Epithelial cell of esophagus (primary cell): ENCODE measurements at places on chromosomes 12 and 14.

DNA sequence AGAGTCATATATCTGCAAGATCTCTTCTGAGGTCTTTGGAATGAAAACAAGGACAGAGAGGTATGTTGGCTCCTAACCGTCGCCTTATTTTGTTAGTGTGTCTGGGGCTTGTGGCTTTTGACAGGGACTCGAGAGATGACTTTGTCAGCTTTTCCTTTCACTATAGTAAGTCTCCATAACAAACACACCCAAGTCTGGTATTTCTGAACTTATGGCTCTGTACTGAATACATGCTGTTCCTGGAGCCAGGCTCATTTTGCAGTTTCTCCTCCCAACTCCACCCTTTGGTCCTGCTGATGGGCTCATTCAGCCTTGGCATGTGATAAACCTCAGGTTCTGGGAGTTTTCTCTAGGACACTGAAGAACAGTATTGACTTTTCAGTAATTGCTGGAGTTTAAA is 27.7 kb upstream of the TMED10 start:
- peak; percentile 22 for DNase-seq

- no peak for DNase-seq
These were observed 17.2 kb downstream of the PITPNM2 start for GRCh38 chr12:123133701-123134100.

DNA sequence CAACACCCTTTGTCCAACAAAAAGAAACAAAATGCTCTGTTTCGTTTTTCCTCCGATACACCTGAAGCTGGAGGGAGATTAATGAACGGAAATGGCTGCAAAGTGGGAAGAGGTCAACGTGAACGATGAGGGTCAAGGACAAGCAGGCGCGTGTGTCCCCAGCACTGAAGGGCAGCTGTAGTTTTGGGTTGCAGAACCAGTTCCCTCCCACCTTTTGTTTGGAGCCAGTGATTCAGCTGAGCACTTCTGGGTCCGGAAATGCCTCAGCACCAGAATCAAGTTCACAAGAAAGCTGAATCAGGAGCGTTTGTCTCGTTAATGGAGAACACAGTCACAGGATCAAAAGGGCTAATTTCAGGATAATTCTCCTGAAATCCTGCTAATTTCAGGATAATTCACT is 51.1 kb upstream of the PWP1 start:
- DNase-seq: peak; percentile 77

DNA sequence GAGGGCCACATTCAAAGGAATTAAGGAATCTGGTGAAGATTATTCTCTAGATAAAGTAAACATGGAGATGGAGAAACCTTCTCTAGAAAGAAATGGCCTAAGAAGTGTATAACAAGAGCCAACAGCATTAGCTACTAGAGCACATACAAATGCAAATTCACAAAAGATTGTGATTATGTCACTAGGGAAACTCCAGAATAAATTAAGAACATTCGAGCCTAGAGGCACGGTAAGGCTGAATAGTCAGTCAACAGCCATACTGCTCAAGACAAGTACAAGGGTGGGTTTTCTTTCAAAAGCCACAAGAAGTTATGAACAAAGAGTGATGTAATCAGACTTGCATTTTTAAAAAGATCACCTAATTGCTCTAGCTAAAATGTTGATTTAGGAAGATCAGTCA is 25.4 kb downstream of the PPP4R3A start:
- DNase-seq: no peak

DNA sequence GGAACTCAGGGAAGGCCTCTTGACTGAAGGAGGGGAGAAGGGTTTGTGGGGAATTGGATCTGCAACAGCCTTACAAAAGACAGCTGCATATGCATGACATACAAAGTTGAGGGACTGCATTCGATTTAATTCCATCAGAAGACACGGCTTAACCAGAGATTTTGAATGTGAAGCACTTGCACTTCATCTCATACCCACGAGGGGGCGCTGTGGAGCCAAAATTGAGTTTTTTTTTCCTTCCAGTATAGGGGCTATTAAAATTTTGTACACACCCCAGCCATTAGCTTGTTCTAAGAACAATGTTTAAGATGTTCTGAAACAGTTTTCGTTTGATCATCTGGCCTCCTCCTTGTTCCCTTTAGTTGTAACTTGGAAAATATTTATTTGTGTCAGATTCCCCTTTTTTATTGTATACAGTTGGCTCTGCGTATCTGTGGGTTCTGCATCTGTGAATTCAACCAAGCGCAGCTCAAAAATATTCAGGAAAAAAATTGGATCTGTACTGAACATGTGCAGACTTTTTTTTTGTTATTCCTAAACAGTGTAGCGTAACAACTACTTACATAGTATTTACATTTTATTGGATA is 1.6 kb downstream of the SUDS3 start:
- DNase-seq: peak; percentile 47

- DNase-seq: peak; percentile 58
These were observed 1.0 kb upstream of the DUSP6 start for GRCh38 chr12:89353188-89353822.

DNA sequence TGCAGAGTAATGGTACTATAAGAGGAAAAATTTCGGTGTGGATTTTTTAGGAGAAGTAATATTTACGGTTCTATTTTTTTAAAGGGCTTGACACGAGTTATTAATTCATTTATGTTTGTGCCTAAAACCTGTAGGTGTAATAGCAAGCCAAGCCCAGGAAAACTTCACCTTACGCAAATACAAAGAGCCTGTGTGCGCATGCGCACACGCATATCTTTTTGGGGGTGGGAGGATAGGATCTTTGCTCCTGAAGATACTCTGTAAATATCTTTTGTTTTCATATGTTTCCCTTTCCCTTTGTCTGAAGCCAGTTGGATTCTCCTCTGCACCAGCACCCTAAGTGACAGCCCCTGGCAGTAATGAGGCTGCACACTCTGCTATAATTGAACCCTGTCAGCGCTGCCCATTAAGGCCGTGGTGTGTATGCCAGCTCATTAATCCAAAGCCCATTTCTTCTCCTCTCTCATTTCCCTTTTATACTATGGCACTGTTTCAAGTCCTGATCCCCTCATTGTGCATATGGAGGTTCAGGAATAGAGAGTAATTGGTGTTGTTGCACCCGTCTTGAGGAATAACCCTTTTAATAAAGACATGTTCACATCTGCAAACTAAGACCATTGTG is 327.2 kb upstream of the E2F7 start:
- no peak for DNase-seq

- DNase-seq: no peak
These were observed 52.7 kb downstream of the KCNA5 start for GRCh38 chr12:5096241-5096924.

DNA sequence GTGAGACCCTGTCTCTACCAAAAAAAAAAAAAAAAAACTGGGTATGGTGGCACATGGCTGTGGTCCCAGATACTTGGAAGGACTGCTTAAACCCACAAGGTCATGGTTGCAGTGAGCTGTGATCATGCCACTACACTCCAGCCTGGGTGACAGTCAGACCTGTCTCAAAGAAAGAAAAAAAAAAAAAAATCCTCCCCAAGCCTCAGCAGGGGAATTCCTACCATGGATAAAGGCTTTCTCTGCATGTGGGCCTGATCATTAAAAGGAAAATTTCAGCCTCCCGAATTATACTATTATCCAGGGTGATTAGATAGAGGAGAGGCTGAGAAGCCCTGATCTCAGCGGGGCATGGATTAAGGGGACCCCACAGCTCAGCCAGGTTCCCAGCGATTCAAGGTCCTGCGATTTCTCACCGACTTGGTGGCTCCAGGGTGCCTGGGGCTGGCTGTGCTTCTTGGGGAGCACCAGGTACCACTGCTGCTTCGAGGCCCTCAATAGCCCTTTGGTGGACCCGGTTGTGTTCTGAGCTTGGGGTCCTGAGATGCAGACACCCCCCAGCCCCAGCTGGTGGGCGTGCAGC is 5.6 kb downstream of the SH2B3 start:
- DNase-seq: no peak

DNA sequence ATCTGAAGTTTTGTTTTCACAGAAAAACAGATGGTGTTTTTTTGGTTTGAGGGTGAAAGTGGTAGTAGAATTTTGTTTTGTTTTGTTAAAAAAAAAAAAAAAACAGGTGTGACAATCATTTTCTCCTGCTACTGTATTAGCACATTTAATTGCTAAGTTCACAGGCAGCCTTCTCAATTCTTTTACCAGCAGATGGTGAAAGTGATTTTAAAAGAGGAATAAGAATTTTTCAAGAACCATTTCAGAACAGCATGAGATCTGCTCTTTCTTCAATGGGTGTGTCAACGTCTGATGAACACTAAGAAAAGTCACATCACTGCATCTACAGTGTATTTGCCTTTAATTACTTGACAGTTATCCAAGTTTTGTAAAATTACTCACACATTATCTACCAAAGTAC is 303.7 kb upstream of the USP15 start:
- no peak for DNase-seq

DNA sequence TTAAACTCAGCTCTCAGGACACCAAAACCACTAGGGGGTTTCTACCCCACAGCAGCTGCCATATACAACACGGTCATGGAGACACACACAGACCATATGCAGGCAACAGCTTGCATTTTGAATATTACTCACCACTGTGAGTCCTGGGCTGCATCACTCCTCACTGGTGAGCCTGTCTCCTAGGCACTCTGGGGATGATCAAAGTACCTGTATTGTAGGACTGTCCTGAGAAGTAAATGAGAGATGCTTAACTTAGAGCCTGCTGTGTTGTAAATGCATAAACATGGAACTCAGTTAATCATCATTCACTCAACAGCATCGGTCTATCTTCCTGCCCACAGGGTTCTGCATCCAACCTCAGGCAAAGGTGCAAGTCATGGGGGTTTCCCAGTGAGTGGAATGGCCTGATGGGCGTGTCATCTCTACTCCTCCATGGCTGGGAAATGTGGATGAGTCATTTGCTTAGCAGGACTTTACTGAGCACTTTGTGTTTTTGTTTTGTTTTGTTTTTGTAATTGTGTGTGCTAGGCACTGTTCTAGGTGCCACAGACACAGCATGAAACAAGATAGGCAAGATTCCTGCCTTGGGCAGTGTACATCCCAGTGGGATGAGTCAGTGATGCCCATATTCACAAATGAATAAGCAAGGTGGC is 1141.2 kb upstream of the TMEM132C start:
- DNase-seq: peak; percentile 100

GRCh38 chr12:51815571-51815970 is 32.9 kb downstream of the FIGNL2 start:
- no peak for DNase-seq

DNA sequence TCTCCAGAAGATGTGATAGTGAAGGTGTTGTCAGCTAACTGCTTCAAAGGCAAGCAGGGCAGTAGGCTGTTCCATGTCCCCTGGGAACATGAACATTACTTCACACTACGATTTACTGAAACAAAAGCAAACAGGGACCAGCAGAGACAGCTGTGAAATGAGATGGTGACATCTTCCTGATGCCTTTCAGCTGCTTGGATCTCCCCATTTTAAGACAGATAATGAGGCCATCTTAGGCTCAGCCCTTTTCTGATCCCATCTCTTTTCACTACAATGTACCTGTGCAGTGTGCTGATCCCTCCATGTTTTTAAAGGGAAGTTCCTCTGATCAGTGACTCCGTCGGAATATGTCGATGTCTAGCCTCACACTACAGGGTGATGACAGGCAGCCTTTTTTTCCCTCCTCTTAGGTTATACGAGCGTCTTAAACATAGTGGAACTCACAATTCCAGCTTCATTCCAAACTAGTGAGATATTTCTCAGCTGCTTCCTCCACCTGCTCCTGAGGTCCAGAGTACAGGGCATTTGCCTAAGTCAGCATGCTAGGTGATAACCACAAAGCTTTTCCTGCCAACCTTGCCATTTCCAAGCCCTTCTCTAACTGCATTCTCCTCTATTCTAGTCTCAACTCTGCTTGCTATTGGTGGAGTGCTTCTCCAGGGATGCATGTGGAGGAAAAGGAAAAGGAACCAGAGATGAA is 87.6 kb upstream of the EGLN3 start:
- DNase-seq: peak; percentile 60

DNA sequence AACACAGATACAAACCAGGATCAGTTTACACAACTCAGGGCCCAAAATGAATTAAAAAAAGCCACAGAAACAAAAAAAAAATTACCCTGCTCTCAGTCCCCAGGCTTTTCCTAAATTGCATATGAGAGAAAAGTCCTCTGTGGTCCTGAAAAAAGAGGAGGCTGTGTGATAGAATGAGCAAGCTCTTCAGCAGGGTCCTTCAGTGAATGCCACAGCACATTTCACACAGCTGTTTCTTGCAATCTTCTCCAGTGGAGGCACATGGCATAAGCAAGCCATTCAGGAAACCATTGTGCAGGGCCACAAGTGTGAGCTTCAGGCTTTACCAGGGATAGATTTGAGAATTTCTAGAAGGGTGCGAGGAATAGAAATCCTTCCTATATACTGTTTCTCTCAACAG is 168.5 kb downstream of the PPM1H start:
- DNase-seq: no peak

DNA sequence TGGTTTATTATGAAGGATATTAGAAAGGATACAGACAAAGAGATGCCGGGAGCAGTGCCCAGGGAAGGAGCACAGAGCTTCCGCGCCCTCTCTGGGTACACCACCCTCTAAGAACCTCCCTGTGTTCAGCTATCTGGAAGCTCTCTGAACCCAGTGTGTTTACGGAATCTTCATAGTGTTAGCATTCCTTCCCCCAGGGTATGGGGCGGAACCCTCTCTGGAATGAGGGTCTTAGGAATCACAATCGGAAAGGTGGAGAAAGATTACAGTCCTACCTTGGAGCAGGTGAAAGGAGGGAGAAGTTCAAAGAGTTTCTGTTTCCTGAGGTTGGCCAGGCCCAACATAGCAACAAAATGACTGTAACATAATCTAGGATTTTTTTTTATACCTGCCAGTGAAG is 6.8 kb upstream of the NUDT4 start:
- DNase-seq: no peak

GRCh38 chr14:85027681-85028370 is 502.1 kb upstream of the FLRT2 start:
- no peak for DNase-seq

DNA sequence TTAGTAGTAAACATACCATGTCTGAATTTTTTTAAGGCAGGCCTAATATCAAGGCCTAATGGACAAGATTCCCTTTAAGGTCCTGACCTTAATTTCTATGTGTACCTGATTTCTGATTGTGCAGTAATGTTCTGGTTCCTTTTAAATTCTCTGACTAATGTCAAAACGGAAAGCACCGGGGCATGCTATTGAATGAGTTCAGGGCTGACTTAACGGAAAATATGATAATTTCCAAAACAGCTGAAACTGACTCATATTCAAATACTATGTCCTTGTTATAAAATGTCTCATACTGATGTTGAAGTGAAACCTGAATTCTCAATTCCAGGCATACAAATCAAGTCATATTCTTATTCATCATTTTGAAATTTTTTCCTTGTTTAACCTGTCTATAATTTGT is 6.7 kb downstream of the TAS2R43 start:
- DNase-seq: no peak

- peak; percentile 33 for DNase-seq
These were observed at the start of gene PIANP for GRCh38 chr12:6700646-6701051. Gene PIANP (minus strand): TSS chr12:6700815. CDS start chr12:6698061, 2,754 bp downstream.
